ENCODE measurements at places on chromosomes 16 and 17. TPM values are rescaled to one million over a fixed set of nuclear protein-coding genes. Genes with fewer than 3 reads are reported as not detected.

- no peak for DNase-seq
Observed at GRCh38 chr16:3835089-3835602, 45.4 kb downstream of the CREBBP start.

GRCh38 chr17:1729966-1730325 lies 5.4 kb downstream of the WDR81 start:
- DNase-seq: no peak

DNA sequence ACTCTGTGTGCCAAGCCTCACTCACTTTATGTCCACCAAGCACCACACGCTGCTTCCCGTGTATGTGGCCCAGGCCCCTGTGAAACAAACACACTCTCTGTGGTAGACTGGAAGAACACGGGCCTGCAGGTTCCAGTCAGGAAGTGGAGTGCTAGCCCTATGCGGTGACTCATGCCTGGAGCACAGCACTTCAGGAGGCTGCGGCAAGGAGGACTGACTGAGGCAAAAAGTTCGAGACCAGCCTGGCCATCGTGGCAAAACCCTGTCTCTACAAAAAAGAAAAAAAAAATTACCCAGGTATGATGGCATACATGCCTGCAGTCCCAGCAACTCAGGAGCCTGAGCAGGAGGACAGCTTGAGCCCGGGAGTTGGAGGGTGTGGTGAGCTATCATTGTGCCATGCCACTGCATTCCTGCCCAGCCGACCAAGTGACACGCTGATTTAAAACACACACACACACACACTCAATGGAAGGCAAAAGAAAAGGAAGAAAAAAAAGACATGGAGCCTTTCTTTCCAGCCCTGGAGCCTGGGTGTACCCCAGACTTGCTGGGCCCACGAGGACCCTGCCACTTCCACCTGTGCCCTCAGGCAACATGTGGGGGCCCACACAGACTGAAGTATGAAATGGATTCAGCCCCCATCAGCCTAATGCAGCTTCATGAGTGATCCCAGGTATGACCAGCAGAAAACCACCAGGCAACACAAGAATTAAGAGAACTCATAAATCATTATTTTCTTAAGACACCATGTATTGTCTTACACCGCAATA lies 126.6 kb downstream of the ANKRD11 start:
- no peak for DNase-seq

- DNase-seq: no peak
Observed at GRCh38 chr16:6095414-6095813, 997.8 kb upstream of the EEF2KMT start.

- no peak for DNase-seq
Observed at GRCh38 chr17:64728041-64728695, 66.1 kb upstream of the SMURF2 start.

GRCh38 chr17:44911133-44912001 lies 3.9 kb downstream of the GFAP start:
- peak; percentile 64 for DNase-seq

DNA sequence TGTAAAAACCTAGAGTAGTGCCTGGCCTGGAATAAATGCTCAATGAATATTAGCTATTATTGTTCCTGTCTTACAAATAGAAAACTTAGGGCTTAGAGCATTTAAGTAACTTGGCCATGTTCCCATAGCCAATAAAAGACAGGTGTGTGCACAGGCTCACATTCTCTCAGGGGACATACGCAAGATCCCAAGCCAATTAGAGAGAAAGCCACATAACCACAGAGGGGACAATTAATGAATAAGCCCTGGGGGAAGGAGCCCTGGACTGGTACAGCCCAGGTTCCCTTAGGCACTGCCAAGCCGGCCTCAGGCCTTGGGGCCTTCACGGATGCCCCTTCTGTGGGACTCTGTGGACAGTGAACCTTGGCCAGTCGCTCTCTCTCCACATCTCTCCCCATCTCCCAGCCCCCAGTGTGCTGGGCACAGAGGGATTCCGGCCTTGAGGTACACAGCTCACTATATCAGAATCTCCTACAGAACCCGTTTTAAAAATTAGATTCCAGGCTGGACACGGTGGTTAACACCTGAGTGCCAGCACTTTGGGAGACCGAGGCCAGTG lies 27.3 kb upstream of the ABCC12 start:
- no peak for DNase-seq

- DNase-seq: no peak
Observed at GRCh38 chr16:56833243-56833970, 31.6 kb upstream of the SLC12A3 start.

DNA sequence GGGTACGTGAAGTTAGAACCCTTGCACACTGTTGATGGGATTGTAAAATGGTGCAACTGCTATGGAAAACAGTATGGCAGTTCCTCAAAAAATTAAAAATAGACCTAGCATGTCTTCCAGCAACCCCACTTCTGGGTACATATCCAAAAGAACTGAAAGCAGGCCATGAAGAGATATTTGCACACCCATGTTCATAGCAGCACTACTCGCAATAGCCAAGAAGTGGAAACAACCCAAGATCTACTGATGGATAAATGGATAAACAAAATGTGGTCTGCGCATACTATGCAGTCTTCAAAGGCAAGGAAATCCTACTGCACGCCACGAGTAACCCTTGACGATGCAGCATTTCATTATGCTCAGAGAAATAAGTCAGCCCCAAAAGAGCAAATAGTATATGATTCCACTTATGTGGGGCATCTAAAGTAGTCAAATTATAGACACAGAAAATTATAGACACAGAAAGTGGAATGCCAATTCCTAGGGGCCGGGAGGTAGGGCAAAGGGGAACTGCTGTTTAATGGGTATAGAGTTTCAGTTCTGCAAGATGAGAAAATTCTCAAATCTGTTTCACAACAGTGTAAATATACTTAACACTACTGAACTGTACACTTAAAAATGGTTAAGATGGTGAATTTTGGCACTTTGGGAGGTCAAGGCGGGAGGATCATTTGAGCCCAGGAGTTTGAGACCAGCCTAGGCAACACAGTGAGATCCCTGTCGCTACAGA lies 17.2 kb downstream of the CORO7 start:
- no peak for DNase-seq

DNA sequence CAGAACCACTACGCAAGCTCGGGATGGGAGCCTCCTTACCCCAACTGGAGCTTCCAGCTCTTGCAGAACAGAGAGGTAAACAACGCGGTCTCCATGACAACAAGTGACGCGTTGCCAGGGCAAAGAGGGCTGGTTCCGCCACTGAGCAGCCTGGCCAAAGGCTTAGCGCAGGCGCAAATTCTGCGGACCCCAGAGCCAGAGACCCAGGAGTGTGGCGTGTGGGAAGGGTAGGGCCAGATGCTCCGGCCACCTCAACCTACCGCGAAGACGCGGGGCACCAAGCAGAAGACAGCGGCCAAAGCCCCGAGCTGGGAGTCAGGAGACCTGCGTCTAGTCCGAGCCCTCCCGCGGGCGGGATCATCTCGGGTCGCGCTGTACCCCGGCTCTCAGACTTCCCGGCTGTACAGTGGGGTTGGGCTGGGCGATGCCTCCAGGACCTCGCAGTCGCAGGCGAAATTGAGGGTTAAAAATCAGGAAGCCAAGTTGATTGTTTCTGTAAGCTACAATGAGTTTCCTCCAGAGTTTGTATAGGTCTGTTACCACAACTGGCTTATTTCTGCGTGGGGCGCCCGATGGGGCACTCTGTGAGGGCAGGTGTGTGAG lies at the start of gene TEKT1:
Gene TEKT1, minus strand, starts transcription at position 69 of the 603 bp plus-strand sequence. CDS start 1,353 bp downstream, outside the sequence.
- peak; percentile 68 for DNase-seq

GRCh38 chr16:35149550-35149949 lies 1690.1 kb downstream of the TP53TG3F start:
- DNase-seq: no peak

The CDRT4 gene
- 4.2 TPM for polyA plus RNA-seq

The IL34 gene
- polyA plus RNA-seq: 2.7 TPM

The ABCA9 gene
- polyA plus RNA-seq: 29.5 TPM

The UBE2O gene
- polyA plus RNA-seq: 9.1 TPM

The KRTAP3-1 gene
- not detected for polyA plus RNA-seq

The RHBDL3 gene
- polyA plus RNA-seq: 3.7 TPM
